Activated CD4-positive, alpha-beta T cell treated with anti-CD3 and anti-CD28 coated beads, Interleukin-2, amount 10 ng/mL, durations not matched to agents 24 days and 14 days (primary cell): ENCODE measurements at places on chromosomes 7 and 10. TPM values are rescaled to one million over a fixed set of nuclear protein-coding genes. Genes with fewer than 3 reads are reported as not detected.

Gene PRTFDC1
- 0.21 and 0.50 TPM in 2 replicates for total RNA-seq

Gene TLX1
- total RNA-seq = not detected in 2 replicates

Gene C7orf33
- not detected in 2 replicates for total RNA-seq

Gene TMEM196
- not detected in 2 replicates for total RNA-seq

Gene PBLD
- total RNA-seq = 0.88 and 1.6 TPM in 2 replicates
